ENCODE measurements at places on chromosomes 16 and 17.

- no peak for DNase-seq
- H3K36me3 ChIP-seq = no peaks in the 10 kb centered on the region
- H3K4me1 ChIP-seq = no peaks in the 10 kb centered on the region
- no peak within 1 kb of the TSS for H3K27ac ChIP-seq
These were observed at the start of gene AOC3 for GRCh38 chr17:42850954-42851353. TSS of gene AOC3 (plus strand) at chr17:42851199. CDS start at chr17:42851344, 145 bp downstream.

DNA sequence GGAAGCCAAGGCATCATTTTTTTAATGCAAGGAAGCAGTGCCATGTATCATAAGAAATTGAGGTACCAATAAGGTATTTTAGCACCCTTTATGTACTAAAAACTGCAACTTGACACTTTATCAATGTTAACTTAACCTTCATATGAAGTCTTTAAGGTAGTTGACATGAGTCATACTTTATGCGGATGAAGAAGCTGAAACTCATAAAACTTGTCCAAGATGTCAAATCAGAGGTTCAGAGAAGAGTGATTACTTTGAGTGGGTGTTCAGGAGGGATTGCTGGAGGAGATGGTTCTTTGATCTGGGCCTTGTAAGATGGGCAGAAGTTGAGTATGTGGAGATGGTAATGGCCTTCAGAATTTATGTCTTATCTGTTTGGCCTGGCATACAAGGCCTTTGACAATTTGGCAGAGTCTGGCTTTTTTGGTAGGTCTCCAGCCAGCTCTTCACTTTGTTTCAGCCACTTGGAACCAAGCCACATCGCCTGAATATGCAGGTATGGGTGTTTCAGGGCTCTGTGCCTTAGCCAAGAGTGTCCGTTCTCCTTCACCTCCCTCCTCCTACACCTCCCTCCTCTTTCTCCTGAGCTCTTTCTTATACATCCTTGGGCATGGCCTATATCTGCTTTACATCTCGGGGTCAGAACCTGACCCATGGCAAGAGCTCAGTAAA, 23.7 kb downstream of the YPEL2 start:
- H3K4me1 ChIP-seq = peaks cover 65% of the 10 kb centered on the region
- H3K4me3 ChIP-seq = no peak overlapping the region
- no peak for DNase-seq

DNA sequence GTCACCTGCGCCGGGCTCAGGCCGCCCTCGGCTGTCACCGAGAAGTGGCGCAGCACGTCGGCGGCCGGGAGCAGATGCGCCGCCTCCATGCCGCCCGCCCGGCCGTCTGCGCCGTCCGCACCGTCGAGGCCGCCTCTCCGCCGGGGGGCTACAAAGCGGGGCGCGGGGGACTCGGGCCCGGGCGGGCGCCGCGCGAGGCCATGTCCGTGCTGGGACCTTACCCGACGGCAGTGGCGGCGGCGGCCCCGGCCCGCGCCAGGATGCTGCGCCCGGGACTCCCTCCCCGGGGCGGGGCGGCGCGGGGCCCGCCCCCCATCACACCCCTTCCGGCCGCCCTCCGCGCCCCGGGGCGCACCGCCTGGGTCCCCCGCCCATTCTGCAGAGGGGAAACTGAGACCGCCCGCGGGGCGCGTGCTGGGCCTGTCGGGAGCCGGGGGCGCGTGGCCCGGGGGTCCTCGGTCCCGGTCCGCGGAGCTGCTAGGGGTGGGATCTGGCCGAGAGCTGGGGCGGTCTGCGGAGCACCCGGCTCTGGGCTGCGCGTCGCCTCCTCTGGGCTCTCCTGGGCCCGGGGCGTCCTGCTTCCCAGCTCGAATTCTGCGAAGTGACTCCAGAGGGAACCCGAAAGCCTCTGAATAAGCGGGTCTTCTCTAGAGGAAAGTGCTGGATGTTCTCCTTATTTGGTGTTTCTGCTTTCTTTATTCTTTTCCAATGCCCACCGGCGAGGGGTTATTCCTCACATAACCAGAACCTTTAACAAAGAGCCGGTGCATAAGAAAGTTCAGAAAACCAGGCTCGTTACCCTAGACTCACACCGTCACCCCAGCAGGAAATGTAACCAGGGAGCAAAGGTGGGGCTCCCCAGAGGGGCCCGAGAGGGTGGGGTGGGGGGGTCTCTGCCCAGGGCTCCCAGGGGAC, at the start of gene ATP2A3:
Gene ATP2A3 (minus strand): TSS at position 235 of the 915 bp plus-strand sequence. CDS start 146 bp downstream, at position 89.
- peak within 1 kb of the TSS; percentile 20 for H3K27ac ChIP-seq
- no peak for DNase-seq
- H3K4me1 ChIP-seq = peaks cover 12% of the 10 kb centered on the region
- peak within 1 kb of the TSS; percentile 50 for H3K4me3 ChIP-seq

- H3K36me3 ChIP-seq = peaks cover 3% of the 10 kb centered on the region
- peaks cover 3% of the 10 kb centered on the region for H3K27me3 ChIP-seq
- no peak for DNase-seq
- H3K27ac ChIP-seq = no peak overlapping the region
These were observed 423.7 kb downstream of the TOX3 start for GRCh38 chr16:52123061-52123839.

DNA sequence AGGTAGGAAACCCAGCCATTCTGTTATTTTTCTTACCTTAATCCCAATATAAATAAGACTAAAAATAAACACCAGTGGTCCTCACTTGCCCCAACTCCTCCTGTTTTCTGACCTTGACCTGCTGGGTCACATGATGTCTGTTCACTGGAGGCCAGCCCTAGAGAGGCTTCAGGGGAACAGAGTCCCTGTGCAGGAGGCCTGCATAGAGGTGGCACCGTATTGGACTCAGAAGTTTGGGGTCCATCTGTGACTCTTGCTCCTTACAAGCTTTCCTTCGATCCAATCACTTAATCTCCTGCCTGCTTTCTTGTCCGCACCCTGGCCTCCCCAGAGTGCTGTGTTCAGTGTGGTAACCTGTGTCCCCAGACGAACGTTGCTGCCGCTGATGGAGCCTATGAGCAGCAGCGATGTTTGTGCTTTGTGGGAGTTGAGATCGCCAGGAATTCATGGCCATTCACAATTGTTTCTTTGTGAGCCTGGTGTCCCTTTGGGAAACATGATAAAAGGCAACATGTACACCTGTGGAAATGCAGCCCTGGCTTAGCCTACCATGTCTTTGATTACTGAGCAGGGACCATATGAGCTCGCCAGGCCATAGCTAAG, 4.7 kb downstream of the IGSF6 start:
- H3K36me3 ChIP-seq = peaks cover 4% of the 10 kb centered on the region
- no peak overlapping the region for H3K27ac ChIP-seq
- no peak for DNase-seq

DNA sequence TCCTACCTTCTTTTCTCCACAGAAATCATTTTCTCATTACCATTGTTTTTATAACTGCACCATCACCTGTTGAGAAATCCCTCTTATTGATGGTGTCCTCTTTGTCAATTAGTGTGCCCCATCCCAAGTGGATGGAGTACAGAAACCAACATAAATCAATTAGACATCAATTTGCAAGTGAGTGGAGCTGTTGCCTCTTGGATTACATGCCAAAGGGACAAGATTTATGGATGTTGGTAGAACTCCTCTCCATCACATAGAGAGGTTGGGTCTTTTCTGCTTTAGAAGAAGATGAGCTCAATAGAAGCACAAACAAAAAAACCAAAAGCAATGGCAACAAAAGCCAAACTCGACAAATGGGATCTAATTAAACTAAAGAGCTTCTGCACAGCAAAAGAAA, 973.5 kb downstream of the CDH11 start:
- H3K36me3 ChIP-seq = no peaks in the 10 kb centered on the region
- no peak overlapping the region for H3K27ac ChIP-seq
- H3K4me1 ChIP-seq = no peaks in the 10 kb centered on the region

GRCh38 chr16:15427648-15428239, 6.6 kb upstream of the BMERB1 start:
- H3K4me1 ChIP-seq = no peaks in the 10 kb centered on the region
- H3K27ac ChIP-seq = no peak overlapping the region
- peaks cover 2% of the 10 kb centered on the region for H3K36me3 ChIP-seq

DNA sequence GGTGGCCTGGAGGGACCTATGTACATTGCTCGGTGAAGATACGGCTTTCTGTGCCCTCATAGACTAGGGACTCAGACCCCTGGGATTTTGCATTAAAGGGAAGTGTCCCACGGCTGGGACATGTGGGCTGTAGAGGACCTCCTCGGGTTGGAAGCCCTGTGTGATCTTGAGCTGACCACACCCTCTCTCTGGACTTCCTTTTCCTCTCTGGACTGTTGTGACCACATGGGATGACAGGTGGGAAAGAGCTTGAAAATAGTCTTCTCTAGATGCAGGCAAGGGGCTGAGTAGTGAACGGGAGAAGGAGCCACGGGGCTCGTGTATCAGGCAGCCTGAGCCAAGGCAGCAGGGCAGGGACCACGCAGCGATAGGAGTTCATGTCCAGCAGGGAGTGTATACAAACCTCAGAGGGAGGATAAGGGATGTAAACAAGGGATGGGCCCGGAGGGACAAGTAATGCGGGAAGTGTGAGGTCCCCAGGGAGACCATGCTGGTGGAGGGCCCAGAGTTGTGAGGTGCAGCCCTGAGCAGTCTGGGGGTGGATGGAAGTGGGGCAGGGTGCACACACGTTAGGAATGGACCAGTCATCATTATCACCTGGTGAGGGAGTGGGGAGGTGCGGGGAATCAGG, 4.5 kb upstream of the SLC4A1 start:
- H3K27ac ChIP-seq = no peak overlapping the region
- no peaks in the 10 kb centered on the region for H3K36me3 ChIP-seq
- peaks cover 26% of the 10 kb centered on the region for H3K27me3 ChIP-seq
- DNase-seq = no peak

GRCh38 chr16:24652803-24653202, 76.6 kb upstream of the TNRC6A start:
- peaks cover 11% of the 10 kb centered on the region for H3K4me1 ChIP-seq
- H3K27ac ChIP-seq = peak overlapping the region; percentile 37
- no peak for DNase-seq
- H3K4me3 ChIP-seq = no peak overlapping the region

GRCh38 chr16:74558873-74559272, 48.0 kb downstream of the GLG1 start:
- no peak for DNase-seq
- no peaks in the 10 kb centered on the region for H3K27me3 ChIP-seq
- H3K27ac ChIP-seq = no peak overlapping the region
- H3K4me3 ChIP-seq = no peak overlapping the region

DNA sequence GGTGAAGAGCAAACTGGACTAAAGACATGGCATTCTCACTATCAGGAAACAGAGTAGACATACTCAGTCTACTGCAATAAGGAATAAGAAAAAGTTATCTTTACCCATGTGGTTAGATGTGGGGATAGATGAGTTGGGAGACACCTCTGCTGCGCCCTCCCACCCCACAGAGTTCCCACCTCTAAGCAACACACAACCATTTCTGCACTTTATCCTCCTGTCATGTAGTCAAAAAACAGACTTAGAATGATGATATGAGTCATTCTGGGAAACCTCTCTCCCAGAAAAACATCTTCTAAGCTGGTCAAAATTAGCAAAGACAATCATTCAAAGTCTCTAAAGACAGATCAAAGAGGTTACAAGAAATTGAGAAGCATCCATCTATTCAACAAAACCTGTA, 94.9 kb downstream of the CACNG1 start:
- no peaks in the 10 kb centered on the region for H3K4me1 ChIP-seq
- no peaks in the 10 kb centered on the region for H3K27me3 ChIP-seq
- peaks cover 17% of the 10 kb centered on the region for H3K36me3 ChIP-seq
- H3K27ac ChIP-seq = no peak overlapping the region
- no peak overlapping the region for H3K4me3 ChIP-seq

DNA sequence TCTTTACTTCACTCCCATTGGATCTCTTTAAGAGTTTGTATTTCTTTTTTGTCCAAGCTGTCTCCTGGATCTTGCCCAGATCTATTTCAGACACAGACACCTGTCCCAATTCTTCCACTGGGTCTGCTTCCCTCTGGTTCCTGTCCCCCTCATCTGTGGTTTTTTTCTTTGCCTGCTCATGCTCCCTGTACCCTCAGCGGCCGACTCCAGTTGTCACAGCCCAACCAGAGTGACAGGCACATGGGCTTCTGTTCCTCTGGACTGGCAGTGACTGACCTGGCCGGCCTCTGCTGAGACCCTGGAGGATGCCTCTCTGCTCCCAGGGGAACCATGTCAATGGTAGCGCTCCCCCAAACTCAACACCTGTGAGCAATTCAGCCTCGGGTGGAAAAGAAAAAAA, 142.6 kb downstream of the WSCD1 start:
- no peak overlapping the region for H3K27ac ChIP-seq
- H3K36me3 ChIP-seq = no peaks in the 10 kb centered on the region
- peaks cover 28% of the 10 kb centered on the region for H3K27me3 ChIP-seq
- no peak overlapping the region for H3K4me3 ChIP-seq

DNA sequence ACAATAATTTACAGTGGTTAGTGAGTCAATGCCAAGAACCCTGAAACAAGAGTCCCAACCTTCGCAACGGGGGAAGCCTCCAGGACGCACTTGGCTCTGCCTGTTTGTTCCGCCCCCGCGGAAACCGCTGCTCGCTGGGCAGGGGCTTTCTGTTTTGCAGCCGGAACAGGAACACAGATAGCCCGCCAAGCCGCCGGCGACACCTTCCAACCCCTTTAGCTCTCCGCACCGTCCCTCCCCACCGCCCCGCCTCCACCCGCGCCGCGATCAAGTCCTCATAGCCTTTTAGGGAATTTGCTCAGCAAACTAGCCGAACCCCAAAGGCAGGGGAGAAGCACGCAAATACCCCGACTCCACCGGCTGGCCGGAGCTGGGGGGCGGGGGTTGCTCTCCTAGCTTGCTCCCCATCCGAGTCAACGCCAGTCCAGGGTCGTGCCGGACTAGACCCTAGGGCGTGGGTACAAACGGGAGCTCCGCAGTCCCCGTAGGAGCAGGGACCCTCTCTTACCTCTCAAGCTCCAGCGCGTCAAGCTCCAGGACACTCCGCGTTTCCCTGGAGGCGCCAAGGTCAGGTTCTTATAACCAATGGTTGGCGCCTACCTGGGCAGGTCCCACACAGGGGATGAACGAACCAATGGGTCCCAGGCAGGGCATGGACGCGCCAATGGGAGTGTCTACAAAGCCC, at the start of gene SLFN13:
Gene SLFN13 (minus strand): TSS at position 553 of the 685 bp plus-strand sequence. CDS start 3,086 bp downstream, outside the sequence.
- peak; percentile 49 for DNase-seq
- peak within 1 kb of the TSS; percentile 93 for H3K27ac ChIP-seq
- no peaks in the 10 kb centered on the region for H3K36me3 ChIP-seq
- H3K4me1 ChIP-seq = peaks cover 10% of the 10 kb centered on the region

GRCh38 chr17:73343739-73344454, 32.1 kb upstream of the CDC42EP4 start:
- peaks cover 16% of the 10 kb centered on the region for H3K4me1 ChIP-seq

DNA sequence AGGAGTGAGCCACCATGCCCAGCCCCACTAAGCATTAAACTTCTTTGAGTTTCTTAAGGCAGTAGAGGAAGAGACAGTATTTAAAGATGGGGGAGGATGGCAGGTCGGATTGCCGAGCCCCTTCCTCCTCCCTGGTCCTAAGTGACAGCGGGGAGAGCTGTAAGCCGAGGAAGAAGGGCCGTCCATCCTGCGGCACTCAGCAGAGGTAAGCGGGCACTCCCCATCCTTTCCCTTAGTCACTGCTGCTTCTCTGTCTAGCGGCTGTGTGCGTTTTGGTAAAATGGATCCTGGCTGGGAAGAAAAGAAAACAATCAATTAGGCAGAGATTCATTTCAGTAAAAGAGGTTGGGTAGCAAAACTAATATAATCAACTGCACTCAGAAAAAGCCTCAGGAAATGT, 13.9 kb downstream of the DNAAF1 start:
- no peak overlapping the region for H3K4me3 ChIP-seq
- H3K4me1 ChIP-seq = no peaks in the 10 kb centered on the region
- no peak for DNase-seq
- peaks cover 19% of the 10 kb centered on the region for H3K27me3 ChIP-seq
- no peak overlapping the region for H3K27ac ChIP-seq
